ENCODE measurements at places on chromosomes 5 and 9.

GRCh38 chr5:99639905-99640304 is 711.1 kb upstream of the CHD1 start:
- no peak for DNase-seq

DNA sequence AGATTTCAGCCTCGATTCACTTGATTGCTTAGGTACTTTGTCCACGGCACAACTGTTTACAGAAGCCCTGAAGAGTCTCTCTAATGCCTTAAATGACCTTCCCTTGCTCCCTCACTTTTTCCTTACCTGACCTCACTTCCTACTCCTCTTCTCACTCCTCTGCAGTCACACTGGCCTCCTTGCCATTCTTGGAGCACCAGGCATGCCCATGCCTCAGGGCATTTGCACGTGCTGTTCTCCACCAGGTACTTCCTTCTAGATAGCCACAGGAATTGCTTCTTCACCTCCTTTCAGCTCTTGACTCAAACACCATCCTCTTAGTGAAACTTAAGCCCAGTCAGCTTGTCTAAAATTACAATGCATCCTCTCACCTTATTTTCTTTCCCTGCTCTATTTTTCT is 52.4 kb upstream of the TRAF1 start:
- no peak for DNase-seq

- DNase-seq, result no peak
Observed at GRCh38 chr9:121281614-121282276, 13.8 kb downstream of the GSN start.

DNA sequence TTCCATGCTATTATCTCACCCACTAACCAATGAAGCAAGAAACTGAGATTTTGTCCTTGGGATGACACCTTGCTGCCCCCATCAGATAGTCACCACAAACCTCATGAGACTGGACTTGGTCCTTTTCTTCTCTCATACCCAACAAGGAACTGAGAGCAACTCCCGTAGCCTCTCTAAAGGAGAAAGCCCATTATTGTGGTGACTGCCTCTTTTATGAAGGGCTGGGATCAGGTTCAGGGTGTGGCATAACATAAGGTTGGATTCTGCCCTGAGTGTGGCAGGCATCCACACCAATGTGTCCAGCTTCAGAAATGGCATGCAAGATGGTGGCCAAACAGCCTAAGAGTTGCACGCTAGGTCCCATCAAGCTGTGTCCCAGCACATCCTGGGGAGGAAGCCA is 1.3 kb upstream of the ACTL7A start:
- DNase-seq, result no peak

- DNase-seq, result no peak
Observed at GRCh38 chr9:136516191-136516654, 29.6 kb downstream of the NOTCH1 start.

DNA sequence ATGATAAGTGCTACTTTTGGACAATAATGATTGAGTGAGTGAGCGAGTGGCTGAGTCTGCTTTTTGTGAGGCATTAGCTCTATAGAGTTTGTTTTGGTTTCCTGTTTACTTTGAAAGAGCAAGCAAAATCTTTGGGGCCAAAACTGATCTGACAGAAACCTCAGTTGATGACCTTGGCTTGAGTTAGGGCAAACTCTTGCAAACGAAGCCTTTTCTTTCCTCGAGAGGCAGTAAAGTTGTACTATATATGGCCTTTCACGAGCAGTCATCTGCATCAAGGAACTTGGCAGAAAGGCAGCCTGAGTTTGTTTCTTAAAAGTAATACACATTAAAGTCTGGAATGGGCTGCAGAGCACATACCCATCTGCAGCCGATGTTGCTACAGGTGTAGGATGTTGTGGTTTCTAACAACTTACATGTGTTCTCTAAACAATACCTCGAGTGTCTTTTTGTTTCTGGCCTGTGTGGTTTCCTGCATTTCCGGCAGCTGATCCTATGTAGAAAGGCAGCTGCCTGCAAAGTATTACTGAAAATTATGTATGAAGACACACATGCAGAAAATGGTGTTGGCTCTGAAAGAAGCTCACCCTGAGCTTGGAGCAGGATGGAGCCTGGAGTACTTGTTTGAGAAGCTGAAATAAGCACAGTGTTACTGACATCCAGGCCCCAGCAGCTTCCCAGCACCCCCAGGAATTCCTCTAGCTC is 60.8 kb downstream of the FOXD1 start:
- no peak for DNase-seq

- no peak for DNase-seq
Observed at GRCh38 chr9:114315723-114316363, 7.1 kb upstream of the ORM1 start.

- DNase-seq, result no peak
Observed at GRCh38 chr5:75526070-75526469, 14.4 kb downstream of the POLK start.

DNA sequence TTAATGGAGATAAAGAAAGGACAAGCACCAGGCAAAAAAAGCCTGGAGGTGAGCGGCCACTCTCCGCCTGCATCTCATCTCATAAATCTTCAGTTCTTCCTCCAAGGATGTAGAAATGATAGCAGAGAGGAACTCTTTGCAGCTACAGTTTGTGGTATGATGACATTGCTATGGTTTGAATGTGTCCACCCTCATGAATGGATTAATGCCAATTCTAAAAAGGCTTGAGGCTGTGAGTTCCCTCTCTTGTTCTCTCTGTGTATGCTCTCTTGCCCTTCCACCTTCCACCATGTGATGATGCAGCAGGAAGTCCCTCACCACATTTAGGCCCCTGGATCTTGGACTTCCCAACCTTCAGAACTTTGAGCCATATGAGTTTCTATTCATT is 126.4 kb downstream of the SPOCK1 start:
- no peak for DNase-seq

Data from stimulated activated CD4-positive, alpha-beta T cell treated with anti-CD3 and anti-CD28 coated beads, Interleukin-4, amount 100 ng/mL, for 48 hours (primary cell).